ENCODE measurements at places on chromosomes 4 and X.

DNA sequence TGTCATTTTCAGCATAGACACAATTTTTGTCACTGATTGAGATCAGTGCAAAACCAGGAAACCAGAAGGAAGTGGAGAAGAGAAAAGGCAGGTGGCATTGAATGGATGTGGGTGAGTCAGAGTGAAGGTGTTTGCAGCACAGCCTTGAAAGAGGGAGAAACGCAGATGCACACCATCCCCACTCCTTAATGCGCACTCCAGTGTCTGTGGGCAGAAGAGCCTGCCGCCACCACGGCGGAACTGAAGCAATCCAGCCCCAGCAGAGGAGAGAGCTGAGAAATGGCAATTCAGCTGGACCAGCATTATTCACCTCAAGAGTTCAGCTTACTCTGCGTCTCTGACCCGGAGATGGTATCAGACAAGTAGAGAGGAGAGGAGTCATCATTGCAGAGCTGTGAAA is 393.1 kb upstream of the FRG1 start:
- no peak for DNase-seq

DNA sequence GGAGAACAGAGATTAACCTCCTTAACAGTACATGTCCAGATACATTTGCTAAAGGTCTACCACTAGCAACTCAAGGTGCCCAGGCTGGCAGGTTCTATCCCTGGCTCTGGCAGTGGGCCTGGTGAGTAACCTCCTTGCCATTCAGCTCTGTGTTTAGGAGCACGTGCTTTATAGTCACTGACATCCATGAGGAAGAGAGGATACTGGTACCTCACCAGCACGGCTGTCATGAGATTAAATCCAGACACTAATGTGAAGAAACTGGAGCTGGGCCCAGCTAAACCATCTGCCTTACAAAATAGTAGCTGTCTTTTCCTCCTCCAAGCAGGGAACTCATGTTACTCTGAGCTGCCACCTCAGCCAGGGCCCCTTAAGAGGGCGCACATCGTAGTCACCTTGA is 45.3 kb downstream of the GPRASP3 start:
- no peak for DNase-seq

DNA sequence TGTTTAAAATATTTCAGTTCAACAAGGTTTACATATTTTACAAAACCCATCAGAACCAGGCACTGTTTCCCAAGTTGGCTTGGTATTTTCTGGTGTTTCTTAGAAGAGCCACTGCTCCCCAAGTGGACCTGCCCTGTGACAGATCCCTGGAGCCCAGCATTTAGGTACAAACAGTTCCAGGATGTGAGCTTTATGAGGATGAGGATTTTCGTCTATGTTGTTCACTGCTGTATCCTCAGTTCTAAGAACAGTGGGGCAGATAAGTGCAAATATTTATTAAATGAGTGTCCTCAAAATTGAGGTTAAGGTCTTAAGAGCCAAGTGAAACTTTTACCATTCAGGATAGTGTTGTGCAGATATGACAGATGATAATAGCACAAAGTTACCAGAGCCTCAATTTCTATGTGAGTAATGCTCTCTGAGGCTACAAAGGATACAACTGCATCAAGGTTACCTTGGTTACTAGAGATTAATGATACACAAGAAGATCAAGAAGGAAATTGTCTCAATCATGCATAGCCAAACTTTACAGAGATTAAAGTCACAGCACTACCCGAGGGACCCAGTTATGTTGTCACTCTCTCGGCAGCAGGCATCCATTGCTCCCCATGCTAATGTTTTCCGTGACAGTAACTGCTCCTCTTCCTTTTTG is 37.5 kb downstream of the ANXA3 start:
- DNase-seq, result no peak

DNA sequence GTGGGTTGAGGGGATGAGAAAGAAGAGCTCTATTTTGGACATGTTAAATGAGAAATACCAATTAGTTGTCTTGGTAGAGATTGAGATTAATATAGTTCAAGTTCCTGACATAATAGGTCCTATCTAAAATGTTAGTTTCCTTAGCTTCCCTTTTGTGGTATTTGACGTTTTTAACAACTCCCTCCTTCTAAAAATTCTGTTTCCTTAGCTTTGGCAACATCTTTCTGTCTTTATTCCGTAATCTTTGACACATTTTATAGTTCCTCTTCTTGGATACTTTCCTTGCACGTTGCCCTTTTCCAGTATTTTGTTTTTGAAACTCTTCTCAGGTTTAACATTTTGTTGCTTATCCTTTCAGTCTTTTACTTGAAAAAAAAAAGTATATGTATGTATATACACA is 36.9 kb downstream of the LAMTOR3 start:
- DNase-seq, result no peak

- DNase-seq, result peak; percentile 94
These were observed 6.5 kb downstream of the CRLF2 start for GRCh38 chrX:1205681-1206611.

GRCh38 chr4:74598611-74599325 is 153.8 kb downstream of the AREG start:
- no peak for DNase-seq

DNA sequence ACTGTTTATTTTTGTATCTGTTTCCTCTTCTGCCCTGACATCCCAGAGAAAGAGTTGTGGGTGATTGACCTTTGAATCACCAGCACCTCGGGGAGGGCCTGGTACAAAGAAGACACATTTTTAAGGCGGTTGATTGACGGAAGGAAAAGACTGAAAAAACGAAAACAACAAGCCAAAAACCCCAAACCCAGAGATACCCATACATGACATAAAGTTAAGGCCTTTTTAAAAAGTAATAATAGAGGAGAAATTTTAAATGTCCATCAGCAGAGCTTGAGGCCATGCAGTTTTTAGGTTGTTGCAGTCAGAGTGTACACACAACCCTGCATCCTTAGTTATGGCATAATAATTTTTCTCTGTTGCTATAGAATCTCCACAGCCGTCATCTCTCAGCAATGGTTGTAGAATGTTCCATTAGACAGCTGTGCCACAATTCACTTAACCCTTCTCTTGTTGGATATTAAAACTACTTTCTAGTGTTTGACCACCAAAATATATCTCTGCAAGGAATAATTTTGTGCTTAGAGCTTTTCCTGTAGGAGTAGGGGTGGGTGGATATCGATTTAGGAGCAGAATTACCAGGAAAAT is 110.2 kb downstream of the GNL3L start:
- no peak for DNase-seq

All from neural progenitor cell (in vitro differentiated cells).